ENCODE measurements at places on chromosomes 13 and 19.

- H3K36me3 ChIP-seq: no peaks in the 10 kb centered on the region
- no peaks in the 10 kb centered on the region for H3K27me3 ChIP-seq
- H3K4me3 ChIP-seq: no peak overlapping the region
- no peaks in the 10 kb centered on the region for H3K4me1 ChIP-seq
- DNase-seq: no peak
These were observed 24.2 kb downstream of the C2CD4C start for GRCh38 chr19:384799-385169.

GRCh38 chr19:35304036-35304435 lies 12.1 kb downstream of the MAG start:
- no peaks in the 10 kb centered on the region for H3K27me3 ChIP-seq
- H3K36me3 ChIP-seq: no peaks in the 10 kb centered on the region
- DNase-seq: no peak

DNA sequence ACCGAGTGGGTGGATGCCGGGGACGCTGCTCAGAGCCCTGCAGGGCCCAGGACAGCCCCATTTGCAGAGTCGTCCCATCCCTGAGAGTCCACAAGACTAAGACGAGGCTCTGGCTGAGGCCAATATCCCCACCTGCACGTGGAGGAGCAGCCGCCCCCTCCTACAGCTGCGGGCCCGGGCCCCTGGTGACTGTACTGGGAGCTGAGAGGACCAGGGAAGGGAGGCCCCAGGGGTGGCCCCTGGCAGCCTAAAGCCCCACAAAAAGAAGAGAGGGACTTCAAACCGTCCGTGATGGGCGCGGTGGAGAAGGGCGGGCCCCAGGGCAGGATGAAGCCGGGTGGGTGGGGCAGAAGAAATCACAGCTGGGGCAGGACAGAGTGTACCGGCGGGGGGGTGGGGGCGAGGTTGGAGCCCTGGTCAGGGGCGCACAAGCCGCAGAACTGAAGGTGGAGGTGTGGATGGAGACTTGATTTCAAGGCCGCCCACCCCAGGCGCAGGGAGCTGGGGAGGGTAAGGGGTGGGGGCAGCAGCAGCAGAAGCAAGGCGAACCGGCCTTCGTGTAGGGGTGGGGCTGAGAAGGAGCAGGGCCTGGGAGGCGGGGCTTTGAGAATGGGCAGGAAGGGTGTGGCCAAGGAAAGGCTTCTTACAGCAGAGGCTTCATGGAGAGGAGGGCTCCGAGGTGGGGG lies 12.9 kb downstream of the CFD start:
- DNase-seq: peak; percentile 85
- no peaks in the 10 kb centered on the region for H3K4me1 ChIP-seq
- H3K27ac ChIP-seq: no peak overlapping the region
- no peak overlapping the region for H3K4me3 ChIP-seq
- no peaks in the 10 kb centered on the region for H3K27me3 ChIP-seq

DNA sequence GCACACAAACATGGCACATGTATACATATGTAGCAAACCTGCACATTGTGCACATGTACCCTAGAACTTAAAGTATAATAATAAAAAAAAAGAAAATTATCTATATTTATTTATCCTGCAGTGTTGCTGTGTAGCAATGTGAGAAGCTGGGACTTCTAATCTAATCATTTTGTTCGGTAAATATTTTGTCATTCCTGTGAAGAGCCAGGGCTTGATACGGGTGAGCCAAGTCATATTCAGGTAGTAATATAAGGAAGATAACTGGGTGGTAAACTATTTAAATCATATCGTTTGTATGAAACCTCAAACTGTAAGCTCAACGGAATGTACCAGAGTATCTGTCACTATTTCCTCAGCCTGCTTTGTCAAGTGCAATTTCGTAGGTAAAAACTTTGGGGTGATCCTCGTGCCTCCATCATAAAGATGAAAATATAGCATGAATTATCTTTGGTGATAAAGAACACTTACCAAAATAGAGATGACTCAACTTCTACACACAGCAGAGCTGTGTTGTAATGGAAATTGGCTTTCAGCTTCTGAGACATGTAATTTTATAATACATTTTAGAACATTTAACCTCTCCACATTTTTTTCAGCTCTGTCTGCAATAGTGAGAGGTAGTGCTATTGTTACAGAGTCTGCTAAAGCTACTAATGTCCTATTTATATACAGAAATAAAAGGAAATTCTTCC lies 92.9 kb downstream of the PCDH9 start:
- H3K27ac ChIP-seq: no peak overlapping the region
- H3K27me3 ChIP-seq: no peaks in the 10 kb centered on the region
- no peak overlapping the region for H3K4me3 ChIP-seq

- no peak overlapping the region for H3K4me3 ChIP-seq
- H3K27me3 ChIP-seq: no peaks in the 10 kb centered on the region
- no peak overlapping the region for H3K27ac ChIP-seq
- DNase-seq: no peak
- H3K36me3 ChIP-seq: no peaks in the 10 kb centered on the region
These were observed 590.0 kb downstream of the DCT start for GRCh38 chr13:93889430-93889951.

GRCh38 chr13:43389983-43390382 lies 366.6 kb downstream of the DNAJC15 start:
- no peaks in the 10 kb centered on the region for H3K27me3 ChIP-seq
- DNase-seq: no peak
- H3K4me3 ChIP-seq: no peak overlapping the region

GRCh38 chr19:54142166-54142780 lies 4.7 kb downstream of the CNOT3 start:
- no peaks in the 10 kb centered on the region for H3K27me3 ChIP-seq
- H3K36me3 ChIP-seq: peaks cover 80% of the 10 kb centered on the region
- DNase-seq: no peak
- H3K4me1 ChIP-seq: peaks cover 14% of the 10 kb centered on the region
- H3K27ac ChIP-seq: no peak overlapping the region
- no peak overlapping the region for H3K4me3 ChIP-seq

- no peak overlapping the region for H3K4me3 ChIP-seq
- H3K4me1 ChIP-seq: no peaks in the 10 kb centered on the region
- no peak overlapping the region for H3K27ac ChIP-seq
These were observed 17.9 kb downstream of the DOCK9 start for GRCh38 chr13:98959786-98960605.

- H3K27me3 ChIP-seq: no peaks in the 10 kb centered on the region
- H3K36me3 ChIP-seq: no peaks in the 10 kb centered on the region
- H3K4me3 ChIP-seq: no peak overlapping the region
- DNase-seq: no peak
- H3K4me1 ChIP-seq: no peaks in the 10 kb centered on the region
These were observed 129.2 kb downstream of the MIPEP start for GRCh38 chr13:23760000-23760399.
